ENCODE measurements at places on chromosomes 2 and 18. TPM values are rescaled to one million over a fixed set of nuclear protein-coding genes. Genes with fewer than 3 reads are reported as not detected.

The KCNG2 gene
- polyA plus RNA-seq, result 0.45 TPM

The ACADL gene
- polyA plus RNA-seq, result 13.8 TPM

The SNTG2 gene
- polyA plus RNA-seq, result 3.3 TPM

GRCh38 chr18:47595831-47596501, 334.5 kb downstream of the SMAD2 start:
- no peak for DNase-seq

DNA sequence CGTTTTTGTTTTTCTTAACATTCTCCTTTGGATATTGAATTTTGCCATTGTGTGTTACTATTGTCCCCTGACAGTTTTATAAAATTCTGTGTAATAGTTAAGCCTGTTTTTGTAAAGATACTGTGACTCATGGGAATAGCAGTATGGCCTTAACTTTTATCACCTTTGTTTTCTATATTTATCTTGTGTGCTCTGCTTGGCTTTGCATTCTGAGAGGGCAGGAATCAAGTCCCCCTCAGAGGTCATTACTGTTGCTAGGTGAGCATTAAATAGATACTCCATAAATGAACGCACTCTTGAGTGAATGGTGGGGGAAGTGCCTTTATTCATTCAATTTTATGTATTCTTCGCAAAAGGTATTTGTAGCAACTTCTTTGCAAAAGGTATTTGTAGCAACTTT, 160.0 kb downstream of the PHLPP1 start:
- no peak for DNase-seq

DNA sequence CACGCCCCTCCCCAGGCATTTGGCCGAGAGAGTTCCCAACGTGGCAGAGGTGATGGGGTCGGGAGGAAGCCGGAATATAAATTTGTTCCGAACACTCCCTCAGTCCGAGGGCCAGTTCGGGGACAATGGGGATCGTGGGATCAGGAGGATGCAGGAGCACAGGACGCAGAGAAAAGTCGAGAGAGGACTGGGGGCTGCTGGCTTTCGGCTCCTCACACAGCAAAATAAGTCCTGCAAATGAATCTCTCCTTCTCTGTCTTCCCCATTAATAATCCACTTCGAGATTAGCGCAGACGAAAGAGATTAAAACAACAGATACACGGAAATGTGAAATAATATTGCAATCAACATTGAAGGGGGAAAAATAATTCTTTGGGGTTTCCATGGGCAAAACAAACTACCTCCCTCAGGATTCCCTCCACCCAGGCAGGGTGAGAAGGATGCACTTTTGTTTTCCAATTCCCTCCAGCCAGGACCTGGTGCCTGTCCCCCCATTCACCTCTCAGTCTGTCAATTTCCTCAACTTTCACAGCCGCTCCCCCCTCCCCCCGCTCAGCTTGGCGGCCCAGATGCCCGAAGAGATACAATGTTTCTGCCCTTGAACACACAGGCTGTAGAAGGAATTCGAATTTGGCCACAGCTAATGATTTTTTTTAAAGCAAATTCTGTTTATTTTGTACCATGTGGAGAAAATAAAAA, 3.1 kb upstream of the ZEB2 start:
- no peak for DNase-seq
